NCI-H82 (cell line): ENCODE measurements at places on chromosomes 16 and 17.

GRCh38 chr17:9880582-9880999, 24.5 kb downstream of the RCVRN start:
- DNase-seq = no peak

DNA sequence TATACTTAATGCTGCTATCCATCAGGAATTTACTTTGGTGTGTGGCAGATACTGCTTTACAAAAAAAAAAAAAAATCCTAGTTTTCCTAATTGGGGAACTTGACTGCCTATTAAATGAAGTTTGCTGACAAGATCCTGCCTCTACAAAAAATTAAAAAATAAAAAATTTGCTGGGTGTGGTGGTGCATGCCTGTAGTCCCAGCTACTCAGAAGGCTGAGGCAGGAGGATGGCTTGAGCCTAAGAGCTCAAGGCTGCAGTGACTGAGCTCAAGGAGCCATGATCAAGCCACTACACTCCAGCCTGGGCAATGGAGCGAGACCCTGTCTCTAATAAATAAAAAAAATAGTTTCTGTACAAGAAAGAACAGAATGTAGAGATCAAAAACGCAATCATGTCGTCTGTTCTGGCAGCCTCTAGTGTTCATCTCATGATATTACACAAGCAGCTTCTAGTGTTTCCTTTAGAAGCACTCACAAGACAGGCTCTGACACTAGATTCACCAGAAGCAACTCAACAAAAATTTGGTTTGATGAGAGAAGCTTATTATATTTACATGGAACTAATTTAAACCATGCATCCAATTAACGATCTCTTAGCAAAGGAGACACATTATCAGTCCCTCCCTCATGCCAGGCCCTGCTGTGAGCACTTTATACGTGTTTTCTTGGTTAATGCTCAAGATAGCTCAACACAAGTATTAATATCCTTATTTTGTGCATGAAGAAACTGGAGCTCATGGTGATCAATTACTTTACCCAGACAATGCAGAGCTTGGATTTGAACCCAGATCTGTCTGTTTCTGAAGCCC, 6.8 kb upstream of the KRTAP17-1 start:
- DNase-seq = peak; percentile 18

GRCh38 chr17:16870253-16871245, 101.4 kb downstream of the TNFRSF13B start:
- no peak for DNase-seq

DNA sequence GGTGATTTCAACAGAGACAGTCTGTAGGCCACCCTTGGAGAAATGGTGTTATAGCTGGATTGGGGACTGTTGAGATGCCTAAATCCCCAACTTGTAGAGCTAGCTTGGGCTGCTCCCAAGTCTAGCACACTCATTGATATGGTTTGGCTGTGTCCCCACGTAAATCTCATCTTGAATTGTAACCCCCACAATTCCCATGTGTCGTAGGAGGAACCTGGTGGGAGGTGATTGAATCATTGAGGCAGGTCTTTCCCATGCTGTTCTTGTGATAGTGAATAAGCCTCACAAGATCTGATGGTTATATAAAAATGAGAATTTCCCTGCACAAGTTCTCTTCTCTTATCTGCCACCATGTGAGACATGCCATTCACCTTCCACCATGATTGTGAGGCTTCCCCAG, 536.0 kb downstream of the CDH13 start:
- DNase-seq = no peak

GRCh38 chr17:65277576-65277975, 140.4 kb downstream of the RGS9 start:
- no peak for DNase-seq

GRCh38 chr16:46976550-46976949, 3.1 kb upstream of the DNAJA2 start:
- no peak for DNase-seq

- DNase-seq = no peak
Observed at GRCh38 chr16:11182411-11182810, 73.6 kb downstream of the SOCS1 start.

DNA sequence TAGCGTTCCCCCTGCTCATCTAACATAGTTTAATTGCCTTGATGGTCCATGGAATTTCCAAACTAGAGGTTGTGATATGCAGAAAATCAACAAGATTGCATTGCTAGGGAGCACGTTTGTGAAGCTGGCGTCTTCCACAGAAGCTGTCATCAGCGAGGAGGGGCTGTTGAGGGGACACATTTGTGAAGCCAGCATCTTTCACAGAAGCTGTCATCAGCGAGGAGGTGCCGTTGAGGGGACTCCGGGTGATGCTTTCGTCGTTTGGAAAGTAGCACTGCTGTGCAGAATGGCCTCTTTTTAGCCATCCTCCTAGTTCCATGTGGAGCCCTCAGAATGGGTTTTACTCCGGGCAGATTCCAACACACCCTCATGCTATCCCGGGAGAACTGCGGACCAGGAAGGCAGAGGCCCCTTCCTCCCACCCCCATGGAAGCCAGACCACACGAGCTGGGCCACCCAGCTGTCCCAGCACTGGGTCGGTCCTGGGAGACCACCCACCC, 119.6 kb upstream of the CHMP6 start:
- no peak for DNase-seq

DNA sequence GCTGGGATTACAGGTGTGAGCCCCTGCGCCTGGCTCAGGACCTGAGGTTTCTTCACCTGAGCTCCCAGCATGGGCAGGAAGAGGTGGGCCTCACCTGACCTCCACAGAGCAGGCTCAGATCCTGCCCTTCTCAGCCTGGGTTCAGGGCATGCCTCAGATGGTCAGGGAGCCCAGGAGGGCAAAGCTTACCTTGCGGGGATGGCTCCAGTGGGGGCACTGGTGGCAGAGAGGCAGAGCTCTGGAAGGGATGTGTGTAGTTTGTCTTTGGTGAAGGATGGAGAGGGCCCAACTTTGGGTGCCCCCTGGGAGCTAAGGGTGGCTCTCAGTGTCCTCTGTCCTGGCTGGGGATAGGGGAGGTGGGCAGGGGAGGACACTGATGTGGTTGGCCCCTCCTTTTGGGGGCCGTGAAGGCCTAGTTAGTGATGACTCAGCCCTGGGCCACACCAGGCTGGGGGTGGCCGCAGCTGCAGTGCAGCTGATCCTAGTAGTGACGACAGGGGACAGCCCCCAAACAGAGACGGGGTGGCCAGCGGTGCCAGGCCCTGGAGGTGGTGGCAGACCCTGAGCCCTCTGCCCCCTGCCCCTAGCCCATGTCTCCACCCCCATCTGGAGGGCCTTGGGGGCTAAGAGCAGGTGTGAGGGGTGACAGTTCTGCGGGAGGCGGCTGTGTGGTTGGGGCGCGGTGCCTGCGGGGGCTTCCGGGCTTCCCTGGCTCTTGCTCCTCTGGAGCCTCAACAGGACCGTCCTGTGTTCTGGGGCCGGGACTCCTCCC, 5.8 kb downstream of the NHERF2 start:
- no peak for DNase-seq

GRCh38 chr17:13107676-13108235, 89.9 kb upstream of the ELAC2 start:
- DNase-seq = no peak
